CD4-positive, alpha-beta T cell treated with Interleukin-10 for 1 hour (primary cell): ENCODE measurements at places on chromosomes 5 and 9.

GRCh38 chr5:109601736-109602135 lies 88.0 kb upstream of the MAN2A1 start:
- no peak for DNase-seq

DNA sequence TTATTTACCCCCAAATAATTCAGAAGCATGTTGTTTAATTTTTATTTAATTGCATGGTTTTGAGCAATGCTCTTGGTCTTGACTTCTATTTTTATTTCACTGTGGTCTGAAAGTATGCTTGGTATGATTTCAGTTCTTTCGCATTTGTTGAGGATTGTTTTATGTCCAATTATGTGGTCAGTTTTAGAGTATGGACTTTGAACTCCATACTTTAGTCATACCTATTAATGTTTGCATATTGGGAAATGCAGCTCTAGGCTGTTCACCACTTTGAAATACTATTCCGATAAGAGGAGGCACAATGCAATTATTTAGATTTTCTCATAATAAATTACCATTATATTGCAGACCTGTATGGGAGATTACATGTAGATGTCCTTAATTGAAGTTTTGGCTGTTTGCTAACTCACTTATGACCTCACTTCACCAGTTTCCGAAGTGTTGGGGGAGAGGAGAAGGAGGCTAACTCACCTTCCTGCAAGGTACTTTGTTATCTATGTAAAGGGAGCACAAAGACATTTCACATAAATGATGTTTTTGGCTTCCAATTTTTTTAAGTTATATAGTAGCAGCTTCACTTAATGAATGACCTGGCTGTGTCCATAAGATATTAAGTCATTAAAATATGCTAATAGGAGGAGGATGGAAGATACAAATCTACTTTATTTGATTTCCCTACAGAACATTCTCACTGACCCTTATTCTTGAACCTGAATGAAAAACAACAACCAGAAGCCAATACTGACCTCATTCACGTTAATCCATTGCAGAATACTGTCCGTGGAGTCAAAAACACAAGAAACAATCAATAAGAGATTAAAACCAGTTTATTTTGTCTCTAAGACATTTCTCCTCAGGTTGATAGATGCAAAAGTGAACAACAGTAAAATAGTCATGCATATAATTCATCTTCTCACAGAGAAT lies 970.3 kb upstream of the ARRDC3 start:
- DNase-seq: no peak

GRCh38 chr5:113053511-113053995 lies 77.0 kb downstream of the DCP2 start:
- no peak for DNase-seq

GRCh38 chr5:1297243-1297642 lies 2.4 kb upstream of the TERT start:
- no peak for DNase-seq

DNA sequence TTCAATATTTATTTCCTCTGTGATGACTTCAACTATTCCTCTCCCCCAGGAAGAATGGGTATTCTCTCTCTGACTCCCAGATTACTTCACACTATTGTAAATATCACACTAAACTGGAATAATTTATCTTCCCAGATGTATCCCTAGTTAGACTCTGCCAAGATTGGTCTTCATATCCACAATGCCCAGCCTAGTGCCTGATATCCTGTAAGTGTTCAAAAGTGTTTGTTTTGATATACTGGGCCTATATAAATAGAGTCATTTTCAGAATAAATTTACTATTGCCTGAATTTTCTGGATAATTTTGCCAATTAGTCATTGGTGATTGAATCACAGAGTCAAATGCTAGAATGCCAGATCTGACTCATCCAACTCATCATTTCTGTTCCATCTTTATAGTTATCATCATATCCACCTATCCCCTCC lies 143.7 kb upstream of the TNC start:
- DNase-seq: no peak

DNA sequence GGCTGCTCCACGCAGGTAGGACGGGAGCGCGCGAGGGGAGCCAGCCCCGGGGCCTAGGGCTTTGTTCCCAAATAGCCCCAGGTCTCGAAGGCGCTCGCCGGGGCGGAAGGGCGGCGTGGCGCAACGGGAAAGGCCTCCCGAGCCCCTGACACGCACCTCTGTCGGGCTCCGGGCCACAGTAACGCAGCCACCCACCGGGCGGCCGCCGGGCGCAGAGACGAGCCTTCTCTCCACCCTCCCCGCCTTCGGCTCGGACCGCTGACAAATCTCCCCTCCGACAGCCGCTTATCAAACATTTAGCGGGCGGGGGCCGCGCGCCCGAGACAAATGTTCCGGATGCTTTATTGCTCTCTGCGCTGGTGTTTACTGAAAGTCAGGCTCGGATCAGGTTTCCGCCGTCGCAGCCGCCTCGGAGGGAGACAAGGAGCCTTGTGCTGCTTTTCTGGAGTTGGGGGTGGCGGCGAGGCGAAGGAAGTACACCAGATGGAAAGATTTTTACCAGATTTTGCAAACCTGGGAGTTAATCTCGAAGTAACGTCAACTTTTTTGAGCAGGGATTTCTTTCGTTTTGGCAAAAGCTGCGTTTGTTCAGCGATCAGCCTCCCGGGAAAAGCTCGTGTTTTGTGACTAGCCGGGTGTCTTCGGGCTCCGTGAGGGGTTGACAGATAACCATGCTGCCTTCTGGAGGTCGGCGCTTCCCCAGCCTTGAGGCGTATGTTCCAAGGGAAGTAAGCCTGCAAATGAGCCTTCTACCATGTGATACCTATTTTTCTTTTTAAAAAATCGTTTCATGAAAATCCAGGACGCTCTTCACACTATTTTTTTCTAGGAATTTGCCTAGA lies 950 bp downstream of the RGMB start:
- DNase-seq: peak; percentile 53

GRCh38 chr9:112355427-112355897 lies 22.0 kb upstream of the PTBP3 start:
- no peak for DNase-seq

DNA sequence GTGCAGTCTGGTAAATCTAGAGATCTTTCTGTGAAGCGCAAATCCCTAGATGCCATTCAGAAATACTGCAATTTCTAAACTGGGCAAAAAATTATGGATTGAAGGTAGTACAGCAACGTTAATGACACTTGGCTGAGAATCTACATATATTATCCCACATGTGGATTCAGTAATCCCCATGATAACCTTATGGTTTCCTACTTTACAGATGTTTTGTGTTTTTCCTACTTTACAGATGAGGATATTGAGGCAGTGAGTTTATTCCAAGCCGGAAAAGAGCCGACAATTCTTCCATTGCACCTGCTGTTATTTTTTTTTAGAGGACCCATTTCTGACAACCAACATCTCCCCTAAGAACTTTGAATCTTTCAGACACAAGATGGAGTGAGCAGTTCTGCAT lies 796.5 kb downstream of the CDH12 start:
- DNase-seq: no peak

DNA sequence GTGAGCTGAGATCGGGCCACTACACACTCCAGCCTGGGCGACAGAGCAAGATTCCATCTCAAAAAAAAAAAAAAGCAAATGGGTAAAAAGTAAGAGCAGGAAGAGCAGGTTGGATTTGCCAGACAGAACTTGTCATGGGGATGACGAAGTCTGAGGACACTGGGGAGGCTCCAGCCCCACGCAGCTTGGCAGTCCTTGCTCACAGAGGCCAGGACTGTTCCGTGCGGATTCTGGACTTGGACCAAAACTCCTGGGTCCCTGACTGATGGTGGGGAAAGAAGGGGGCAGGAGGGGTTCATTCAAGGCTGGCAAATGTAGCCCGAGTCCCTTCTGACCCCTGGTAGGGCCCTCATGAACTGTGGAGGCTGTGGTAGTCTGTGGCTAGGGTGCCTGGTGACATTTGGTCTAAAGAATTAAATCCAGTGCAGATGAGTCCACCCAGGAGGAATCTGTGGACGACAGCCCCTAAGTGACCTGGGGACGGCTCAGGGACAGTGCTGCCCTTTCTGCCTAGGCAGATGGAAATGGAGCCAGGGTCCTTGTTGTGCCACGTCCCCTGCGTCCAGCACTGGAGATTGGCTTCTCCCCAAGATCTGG lies 3.1 kb downstream of the FGD3 start:
- DNase-seq: no peak

DNA sequence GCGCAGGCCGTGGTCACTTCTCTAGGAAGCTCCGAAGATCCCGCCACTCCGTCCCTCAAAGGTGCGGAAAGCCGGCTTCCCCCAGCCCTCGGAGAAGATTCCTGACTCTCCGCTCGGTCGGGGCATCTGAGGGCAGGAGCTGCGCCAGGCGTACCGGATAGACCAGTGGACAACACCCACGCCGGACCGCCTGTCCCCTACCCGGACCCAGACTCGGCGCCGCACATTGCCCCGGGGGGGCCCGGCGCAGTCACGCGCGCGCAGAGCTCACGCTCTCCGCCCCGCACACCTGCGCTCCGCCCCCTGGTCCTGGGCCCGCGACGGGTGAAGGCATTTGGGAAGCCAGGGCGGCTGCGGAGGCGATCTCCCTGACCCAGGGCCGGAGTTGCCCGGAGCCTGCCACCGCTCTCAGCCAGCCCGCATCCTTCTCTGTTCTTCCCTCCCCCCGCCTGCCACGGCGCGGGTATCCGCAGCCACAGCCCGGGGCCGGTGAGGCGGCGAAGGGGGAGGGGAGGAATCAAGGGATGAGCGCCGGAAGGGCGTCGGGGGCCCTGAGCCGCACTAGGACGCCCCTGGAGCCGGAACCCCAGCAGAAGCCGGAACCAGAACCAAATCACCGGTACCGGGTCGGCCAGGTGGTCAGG lies 448 bp downstream of the RELL2 start:
- DNase-seq: peak; percentile 58

GRCh38 chr5:127216898-127217675 lies 73.5 kb upstream of the MEGF10 start:
- DNase-seq: no peak

DNA sequence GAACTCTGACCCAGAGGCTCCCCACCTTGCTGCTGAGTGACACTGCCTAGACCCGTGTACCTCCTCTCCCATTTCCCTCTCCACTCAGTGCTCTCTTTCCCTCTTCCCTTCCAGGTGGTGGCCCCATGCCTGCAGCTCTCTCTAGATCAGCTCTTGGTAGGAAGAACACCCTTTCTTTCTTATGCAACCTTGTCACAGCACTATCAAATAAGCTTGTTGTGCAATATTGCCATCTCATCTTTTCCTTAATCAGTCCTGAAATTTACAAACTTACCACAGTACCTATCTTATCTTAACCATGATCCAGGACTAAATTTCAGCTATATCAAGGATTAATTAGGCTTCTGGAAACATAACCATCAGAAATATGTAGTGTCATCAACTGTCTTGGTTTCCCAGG lies 88.6 kb downstream of the ZFAND5 start:
- DNase-seq: no peak

GRCh38 chr5:149561848-149562247 lies 10.6 kb upstream of the CSNK1A1 start:
- no peak for DNase-seq

GRCh38 chr5:10584714-10585517 lies 21.0 kb downstream of the ANKRD33B start:
- DNase-seq: no peak

- no peak for DNase-seq
Observed at GRCh38 chr9:135563039-135563476, 1.5 kb downstream of the PAEP start.

DNA sequence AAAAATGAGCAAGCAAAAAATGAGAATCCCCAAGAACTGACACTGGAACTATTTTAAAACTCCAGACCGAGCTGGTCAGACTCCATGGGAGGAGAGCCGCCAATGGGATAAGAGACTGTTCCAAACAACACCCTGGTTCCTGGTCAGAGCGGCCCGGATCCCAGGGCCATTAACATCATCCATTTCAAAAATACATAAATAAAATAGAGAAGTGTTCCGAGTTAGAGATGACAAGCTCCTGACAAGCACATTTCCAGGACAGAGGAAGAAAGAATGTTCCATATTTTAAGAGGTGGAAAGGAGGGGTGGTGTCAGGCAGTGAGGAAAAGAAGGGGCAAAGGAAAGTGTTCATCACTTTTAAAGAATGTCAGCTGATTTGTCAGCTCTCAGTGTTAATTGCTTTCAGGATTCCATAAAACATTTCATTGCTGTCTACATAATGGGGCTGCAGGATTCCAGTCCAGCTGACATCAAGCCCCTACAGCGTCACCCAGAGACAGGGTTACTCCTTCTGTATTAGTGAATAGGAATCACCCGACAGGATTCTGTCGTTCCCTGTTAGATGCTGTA lies 202.5 kb upstream of the TRIM32 start:
- DNase-seq: no peak

- no peak for DNase-seq
Observed at GRCh38 chr5:97112230-97112629, 30.2 kb downstream of the LIX1 start.

DNA sequence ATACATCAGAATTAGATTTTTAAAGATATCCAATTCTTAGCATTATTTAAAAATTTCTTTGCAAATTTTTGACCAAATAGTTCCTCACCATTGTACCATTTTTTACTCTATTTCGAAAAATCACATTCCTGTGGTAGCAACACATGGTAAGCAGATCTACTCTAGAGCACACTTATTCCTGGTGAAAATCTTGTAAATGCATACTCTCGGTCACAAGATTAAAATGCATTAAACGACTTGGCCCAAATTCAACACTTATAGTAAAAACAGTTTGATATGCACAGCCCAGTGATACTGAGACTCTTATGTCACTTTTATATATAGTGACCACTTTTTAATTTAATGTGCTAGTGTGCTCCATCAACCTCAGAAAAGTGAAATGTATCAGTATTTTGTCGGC lies 208.8 kb upstream of the TARS1 start:
- no peak for DNase-seq

DNA sequence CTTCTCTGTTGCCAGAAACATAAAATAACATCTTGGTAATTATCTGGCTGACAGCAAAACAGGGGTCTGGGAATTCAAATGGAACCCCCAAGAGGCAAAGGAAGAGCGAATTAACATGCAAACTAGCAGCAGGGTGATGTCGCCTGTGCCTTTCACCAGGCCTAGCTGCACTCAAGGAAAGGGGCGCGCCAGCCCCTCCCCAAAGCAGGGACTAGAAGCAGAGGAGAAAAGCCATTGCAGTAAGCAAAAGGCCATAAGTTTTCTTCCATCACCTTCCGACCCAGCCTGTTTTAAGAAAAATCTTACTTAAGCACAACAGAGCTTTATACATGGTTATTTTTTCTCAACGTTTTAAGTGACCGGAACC lies 539 bp downstream of the POC5 start:
- no peak for DNase-seq

DNA sequence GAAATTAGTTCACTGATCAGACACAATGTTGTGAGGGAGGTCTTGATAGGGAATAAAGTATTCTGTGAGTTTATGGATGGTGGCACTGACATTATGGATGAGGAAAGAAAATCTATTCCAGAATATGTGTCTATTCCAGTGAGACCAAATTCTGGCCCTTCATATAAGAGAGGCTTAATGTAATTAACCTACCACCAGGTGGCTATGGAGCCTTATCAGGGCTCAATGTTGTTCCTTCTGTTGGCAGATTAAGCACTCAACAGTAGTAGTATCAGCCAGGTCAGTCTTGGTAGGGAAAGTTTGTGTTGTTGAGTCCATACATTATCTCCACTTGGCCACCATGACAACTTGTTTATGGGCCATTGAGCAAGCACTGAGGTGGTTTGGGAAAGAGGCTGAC lies 41.7 kb upstream of the BARX1 start:
- no peak for DNase-seq
